ENCODE measurements at places on chromosomes 3 and 15. TPM values are rescaled to one million over a fixed set of nuclear protein-coding genes. Genes with fewer than 3 reads are reported as not detected.

GRCh38 chr3:12705981-12706380 is 42.1 kb upstream of the RAF1 start:
- no peak for DNase-seq

ITIH1 gene
- not detected for total RNA-seq

GRCh38 chr3:38986901-38987300 is 64.8 kb downstream of the SCN11A start:
- no peak for DNase-seq

- DNase-seq, result no peak
Measured at GRCh38 chr3:129575997-129576384, 30.5 kb downstream of the PLXND1 start.

GRCh38 chr15:33641069-33641468 is 327.2 kb upstream of the CHRM5 start:
- DNase-seq, result no peak

DNA sequence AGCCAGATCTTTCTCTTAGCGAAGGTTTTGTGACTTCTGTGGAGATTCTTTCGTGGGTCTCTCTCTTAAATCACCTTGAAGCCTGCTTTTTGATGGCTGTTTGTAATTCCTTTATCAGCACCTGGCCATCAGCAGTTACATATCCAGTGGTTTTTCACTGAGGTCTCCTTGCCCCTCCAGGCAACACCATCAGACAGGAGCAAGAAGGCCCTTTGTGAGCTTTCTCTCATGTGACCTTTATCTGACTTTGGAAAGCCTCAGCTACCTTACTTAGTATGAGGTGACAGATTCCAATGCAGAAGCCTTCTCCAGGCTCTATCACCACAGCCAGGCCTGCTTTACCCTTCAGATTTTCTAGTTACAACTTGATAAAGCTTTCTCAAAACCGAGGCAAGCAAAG is 30.0 kb upstream of the P3H2 start:
- DNase-seq, result no peak

MAGEL2 gene
- not detected for total RNA-seq

DNA sequence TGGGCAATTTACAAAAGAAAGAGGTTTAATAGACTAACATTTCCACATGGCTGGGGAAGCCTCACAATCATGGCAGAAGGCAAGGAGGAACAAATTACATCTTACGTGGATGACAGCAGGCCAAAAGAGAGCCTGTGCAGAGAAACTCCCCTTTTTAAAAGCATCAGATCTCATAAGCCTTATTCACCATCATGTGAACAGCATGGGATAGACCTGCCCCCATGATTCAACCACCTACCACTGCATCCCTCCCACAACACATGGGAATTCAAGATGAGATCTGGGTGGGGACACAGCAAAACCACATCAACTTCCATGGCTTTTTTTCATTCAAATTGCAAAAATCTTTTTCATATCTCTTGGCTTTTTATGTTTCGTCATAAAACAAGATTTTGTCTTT is 67.6 kb upstream of the GADL1 start:
- DNase-seq, result no peak

DNA sequence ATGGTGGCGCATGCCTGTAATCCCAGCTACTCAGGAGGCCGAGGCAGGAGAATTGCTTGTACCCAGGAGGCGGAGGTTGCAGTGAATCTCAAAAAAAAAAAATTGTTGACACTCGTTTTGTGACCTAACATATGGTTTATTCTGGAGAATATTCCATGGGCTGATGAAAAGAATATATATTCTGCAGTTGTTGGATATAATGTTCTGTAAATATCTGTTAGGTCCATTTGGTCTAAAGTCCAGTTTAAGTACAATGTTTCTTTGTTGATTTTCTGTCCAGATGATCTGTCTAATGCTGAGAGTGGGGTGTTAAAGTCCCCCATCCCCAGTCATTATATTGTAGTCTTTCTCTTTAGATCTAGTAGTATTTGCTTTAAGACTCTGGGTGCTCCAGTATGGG is 15.6 kb downstream of the IL20RB start:
- no peak for DNase-seq

DNA sequence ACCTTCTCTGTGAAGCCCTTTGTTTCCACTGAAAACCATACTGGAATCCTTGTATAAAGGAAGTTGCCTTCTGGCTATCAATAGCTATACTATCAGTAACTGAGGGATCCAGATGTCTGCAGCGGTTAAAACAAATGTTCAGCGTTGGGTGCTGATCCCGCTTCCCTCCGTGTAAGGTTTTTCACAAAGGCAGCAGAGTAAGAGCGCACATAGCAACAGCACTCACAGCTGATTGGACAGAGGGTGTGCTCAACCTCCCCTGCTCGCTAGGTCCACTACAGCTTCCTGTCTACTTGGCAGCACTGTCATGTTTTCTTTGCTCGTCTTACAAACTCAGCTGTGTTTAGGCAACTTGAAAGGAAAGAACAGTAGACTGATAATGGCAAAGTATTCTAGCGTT is 27.3 kb downstream of the ATOSA start:
- peak; percentile 42 for DNase-seq

DNA sequence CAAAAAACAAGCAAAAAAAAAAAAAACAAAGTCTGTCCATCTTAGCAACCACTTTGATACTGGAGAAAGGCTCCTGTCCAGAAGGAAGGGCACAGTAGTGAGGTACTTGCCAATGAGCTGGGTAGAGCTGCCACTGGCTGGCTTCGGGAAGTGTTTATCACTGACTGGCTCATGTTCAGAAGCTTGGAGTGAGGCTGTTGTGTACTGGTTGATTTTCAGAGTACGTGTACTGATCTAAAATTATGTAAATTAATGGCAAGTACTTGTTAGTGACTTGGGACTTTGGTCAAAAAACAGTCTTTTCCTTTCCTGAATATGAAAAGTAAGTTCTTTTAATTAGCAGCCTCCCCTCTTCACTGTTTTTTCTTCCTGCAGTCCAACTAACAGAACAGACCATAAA is 979 bp upstream of the ZNF621 start:
- DNase-seq, result peak; percentile 32

DNA sequence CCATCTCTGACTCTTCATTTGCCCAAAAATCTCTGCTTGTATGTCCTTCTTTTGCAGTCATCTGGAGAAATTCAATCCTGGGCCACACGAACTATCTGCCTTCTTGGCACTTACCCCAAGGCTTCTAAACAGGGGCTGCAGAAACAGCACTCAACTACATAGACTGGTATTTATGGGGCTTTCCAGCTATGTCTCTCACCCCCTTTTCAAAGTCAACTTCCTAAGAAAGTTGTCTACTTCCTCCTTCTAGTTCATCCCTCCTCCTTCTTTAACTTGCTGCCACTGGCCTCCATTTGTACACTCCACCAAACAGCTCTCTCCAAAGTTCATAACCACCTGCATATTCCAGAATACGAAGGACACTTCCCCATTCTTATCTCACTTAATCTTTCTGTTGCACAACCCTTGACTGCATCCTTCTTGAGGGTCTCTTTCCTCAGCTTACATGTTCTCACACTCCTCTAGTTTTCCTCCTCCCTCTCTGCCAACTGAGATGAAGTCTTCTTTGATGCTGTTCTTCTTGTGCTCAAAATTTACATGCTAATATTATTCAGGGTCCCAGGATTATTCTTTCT is 55.2 kb downstream of the PLD1 start:
- no peak for DNase-seq

- peak; percentile 61 for DNase-seq
Measured at GRCh38 chr3:56800130-56800831, 1.5 kb downstream of the ARHGEF3 start.

- no peak for DNase-seq
Measured at GRCh38 chr3:132001036-132001435, 33.8 kb downstream of the CPNE4 start.

UCN2 gene
- not detected for total RNA-seq

GRCh38 chr3:154943981-154944380 is 136.1 kb upstream of the MME start:
- no peak for DNase-seq

NUSAP1 gene
- 33.4 TPM for total RNA-seq

DNA sequence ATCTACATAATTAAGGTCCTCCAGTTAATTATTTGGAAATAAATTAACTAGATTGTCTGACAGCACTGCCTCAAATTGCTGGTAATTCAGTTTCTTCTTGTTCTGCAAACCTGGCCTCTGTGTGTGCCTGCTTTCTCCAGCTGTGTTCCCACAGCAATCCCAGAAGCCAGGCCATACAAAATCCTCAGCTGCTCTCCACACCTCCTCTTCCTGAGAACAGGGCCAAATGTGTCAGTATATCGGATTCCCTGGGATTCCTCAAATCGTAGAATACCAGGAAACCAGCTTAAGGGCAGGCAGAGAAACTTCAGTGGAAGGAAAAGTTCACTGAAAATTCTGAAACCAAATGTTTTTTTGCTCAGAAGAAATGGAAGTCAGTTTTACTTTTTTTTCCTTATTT is 261.4 kb downstream of the ZMAT3 start:
- DNase-seq, result no peak

TCF12 gene
- total RNA-seq, result 314 TPM

FBXO40 gene
- not detected for total RNA-seq

PAQR9 gene
- total RNA-seq, result not detected

DNA sequence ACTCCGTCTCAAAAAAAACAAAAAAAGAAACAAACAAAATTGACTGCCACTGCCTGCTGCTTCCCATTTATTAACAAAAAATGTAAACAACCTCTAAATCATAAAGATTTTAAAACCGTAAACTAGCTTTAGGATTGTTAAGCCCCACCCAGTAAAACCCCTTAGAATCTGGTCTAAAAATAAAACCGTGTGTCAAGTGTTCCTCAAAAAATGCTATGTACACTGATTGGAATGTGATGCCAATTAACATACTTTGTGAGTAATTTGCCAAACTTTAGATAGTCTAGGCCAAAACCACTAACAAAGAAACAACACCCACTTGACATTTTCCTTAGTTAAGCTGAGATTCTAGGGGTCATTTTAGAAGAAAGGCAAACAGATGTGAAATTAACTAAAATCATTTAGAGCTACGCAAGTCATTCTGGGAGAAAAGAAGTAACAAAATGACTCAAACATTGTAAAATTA is 5.3 kb downstream of the RAF1 start:
- peak; percentile 16 for DNase-seq

DNA sequence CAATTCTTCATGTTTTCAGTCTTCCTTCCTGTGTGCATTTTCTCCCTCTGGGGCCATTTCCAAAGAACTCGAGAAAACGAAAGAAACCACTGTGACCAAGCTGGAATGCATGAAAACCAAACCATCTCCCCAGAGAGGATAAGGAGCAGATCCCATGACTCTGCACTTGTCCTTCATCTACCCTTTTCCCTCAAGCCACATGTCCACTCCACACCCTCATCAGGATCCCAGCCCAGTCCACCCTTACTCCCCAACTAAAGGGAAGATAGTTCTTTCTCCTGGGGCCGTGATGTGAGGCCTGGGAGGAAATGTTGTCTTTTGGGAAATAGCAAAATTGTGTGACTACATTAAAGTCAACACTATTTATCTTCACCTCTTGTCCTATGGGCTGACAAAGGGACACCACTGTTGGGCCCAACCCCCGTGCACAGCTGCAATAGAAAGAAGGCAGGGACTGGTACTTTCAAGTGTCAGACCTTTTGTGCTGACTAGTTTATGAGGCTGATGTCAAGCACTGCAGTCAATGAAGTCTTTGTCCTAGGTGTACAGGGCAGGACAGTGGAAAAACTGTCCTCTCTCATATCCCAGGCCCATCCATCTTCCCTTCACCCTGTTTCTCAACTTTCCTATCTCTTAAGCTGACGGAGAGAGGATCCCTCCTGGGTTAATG is 487.1 kb upstream of the NR2F2 start:
- no peak for DNase-seq

DNA sequence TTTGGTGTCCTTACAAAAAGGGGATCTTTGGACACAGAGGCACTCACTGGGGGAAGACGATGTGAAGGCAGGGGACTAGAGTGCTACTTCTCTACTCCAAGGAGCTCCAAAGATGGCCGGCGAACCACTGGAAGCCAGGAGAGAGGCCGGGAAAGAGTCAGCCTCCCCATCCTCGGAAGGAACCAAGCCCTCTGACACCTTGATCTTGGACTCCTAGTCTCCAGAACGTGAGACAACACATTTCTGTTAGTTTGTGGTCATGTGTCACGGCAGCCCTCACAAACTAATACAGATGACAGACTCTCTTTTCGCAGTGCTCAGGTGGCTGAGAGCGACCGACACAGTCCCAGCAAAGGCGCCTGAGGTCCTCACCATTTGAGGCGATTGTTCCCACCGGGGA is 24.4 kb upstream of the ATP2B2 start:
- peak; percentile 9 for DNase-seq

- DNase-seq, result no peak
Measured at GRCh38 chr3:31132132-31132769, 237.8 kb upstream of the GADL1 start.

CYP8B1 gene
- total RNA-seq, result not detected

- DNase-seq, result no peak
Measured at GRCh38 chr3:176521531-176522175, 675.6 kb downstream of the TBL1XR1 start.

DNA sequence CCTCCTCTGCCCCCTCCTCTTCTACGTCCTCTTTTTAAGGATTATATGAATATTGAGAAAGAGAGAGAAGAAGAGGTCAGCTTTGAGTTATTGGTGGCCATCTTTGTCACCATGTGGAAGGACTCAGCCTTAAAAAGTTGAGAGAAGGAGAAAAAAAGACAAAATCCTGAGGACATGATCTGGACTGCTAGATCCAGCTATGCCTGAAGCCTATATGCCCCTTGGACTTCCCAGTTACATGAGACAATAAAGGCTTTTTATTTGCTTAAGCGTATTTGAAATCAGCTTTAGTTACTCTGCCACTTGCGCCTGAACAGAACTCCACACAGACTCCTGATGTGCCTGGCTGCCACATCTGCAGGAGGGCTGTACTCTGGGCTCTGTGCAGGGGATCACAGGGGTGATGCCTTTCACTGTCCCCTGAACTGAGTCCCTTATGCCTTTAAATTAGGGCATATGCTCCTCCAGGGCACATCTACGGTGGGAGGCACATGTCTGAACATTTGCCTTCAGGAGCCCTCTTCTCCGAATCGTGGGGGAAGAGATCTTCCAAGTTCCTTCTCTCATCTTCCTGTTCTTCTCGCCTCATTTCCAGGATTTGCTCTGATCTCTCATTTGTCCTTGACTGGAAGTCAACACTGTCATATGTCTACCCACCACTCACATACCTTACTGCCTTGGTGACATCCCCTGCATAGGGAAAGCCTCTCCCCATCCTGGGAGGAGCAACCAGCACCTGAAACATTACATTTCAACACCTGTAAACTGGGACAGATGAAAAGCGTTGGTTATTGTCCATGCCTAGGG is 14.0 kb upstream of the PLA2G4E start:
- DNase-seq, result no peak

DNA sequence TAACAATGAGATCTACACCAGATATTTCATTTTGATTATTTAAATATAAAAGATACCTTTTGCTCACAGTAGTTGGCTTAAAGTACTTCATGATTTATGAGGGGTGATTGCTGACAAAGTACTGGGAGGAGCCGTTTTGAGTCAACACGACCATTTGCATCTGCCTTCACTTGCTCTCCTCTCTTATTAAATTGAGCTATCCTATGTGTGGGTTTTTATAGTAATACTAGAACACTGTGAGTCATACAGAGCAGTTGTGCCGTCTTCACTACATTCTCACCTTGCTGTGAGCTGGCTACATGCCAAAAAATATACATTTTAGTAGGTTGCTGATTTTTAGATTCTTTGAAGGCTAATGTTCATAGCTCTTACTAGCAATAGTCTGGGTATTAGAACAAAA is 161.2 kb downstream of the ALCAM start:
- no peak for DNase-seq

GRCh38 chr15:82184776-82185175 is 77.8 kb downstream of the EFL1 start:
- DNase-seq, result no peak
